ENCODE measurements at places on chromosomes 16 and 17.
A peak's percentile ranks its signal among the peaks of the same experiment; 100 is the strongest.

DNA sequence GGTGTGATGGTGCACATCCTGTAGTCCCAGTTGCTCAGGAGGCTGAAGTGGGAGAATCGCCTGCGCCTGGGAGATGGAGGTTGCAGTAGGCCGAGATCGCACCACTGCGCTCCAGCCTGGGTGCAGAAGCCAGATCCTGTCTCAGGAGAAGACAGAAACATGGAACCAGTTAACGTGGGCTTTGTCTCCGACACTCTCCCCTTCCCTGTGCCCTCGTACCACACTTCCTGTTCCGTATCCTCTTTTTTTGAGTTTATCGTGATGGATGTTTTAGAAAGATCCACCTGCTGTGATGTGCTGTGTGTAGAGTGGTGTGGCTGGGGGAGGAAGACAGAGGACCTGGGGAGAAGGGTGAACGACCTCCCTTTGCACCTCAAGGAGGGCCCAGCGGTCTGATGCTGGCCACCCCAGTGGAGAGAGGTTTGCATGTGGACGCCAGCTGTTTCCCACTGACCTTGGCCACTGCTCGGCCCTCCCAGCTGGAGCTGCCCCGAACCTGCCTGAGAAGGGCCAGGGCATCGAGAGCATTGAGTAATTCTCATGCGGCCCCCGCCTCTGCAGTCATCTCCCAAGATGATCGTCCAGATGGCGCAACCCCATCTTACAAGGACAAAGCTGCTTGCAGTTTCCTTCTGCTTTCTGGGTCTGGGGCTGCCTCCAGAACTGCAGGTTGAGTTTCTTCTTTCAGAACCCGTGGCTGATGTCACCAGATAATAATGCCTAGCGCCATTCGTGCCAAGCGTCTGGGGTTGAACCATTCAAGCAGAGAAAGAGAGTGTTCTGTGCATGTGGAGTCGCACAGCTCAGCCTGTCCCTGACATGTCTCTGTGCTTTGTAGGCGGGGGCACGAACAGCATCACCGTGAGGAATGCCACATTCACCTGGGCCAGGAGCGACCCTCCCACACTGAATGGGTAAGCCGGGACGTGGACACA is 126.3 kb downstream of the ABCC1 start:
- no peak for DNase-seq

GRCh38 chr17:55157165-55157564 is 107.6 kb upstream of the HLF start:
- peak; percentile 19 for DNase-seq

DNA sequence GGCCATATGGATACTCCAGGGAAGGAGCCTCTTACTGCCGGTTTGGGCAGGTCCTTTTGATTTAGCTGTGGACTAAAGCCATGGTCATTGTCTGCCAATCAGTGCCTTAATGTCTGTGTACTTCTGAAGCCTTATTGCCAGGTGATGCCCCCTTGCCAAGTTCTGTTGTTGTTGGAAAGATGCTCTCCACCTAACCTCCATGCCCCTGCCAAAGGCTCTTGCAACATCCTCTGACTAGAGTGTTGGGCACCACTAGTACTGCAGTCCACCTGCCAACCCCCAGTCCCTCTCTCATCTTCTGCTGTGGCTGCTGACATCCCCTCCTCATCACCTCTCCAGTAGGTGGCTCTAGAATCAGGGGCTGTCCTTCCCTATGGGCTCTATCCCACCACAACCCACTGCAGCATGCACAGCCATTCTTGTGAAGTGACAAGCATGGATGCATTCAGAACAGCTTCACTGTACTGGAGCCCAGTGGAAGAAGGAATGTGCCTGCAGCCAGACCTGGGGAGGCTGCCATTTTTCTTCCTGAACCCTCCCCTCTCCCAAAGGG is 375.3 kb upstream of the CDH5 start:
- no peak for DNase-seq

DNA sequence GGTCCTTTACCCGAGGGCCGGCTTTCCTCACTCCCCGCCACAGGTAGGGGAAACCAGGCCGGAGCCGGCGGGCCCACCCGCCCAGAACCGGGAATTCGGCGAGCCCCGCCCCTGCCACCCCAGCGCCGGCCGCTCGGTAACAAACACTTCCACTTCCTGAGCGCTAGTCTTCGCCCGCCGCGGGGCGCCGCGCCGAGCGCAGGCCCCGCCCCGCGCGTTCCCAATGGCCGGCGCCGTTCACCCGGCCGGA is 224 bp upstream of the NHERF1 start:
- DNase-seq, result no peak

GRCh38 chr16:8660841-8661301 is 13.5 kb upstream of the ABAT start:
- DNase-seq, result peak; percentile 79

- peak; percentile 63 for DNase-seq
These were observed 121.2 kb downstream of the ANKFN1 start for GRCh38 chr17:56274491-56274890.

DNA sequence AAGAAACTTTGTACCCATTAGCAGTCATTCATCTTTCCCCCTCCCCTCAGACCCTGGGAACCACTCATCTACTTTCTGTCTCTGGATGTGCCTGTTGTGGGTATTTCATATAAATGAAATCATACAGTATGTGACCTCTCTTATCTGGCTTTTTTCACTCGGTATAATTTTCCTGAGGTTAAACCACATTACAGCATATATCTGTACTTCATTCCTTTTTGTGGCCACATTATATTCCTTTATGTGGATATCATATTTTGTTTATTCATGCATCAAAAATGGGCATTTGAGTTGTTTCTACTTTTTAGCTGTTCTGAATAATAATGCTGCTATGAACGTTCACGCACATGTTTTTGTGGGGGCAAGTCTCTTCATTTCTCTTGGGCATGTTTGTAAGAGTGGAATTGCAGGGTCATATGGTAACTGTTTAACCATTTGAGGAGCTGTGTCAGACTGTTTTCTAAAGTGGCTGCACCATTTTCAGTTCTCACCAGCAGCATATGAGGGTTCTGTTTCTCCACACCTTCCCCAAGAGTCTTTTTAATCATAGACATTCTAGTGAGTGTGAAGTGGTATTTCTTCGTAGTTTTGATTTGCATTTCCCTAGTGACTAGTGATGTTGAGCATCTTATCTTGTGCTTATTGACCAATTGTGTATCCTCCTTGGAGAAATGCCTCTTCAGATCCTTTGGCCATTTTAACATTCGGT is 3.8 kb downstream of the SNX29 start:
- DNase-seq, result no peak

DNA sequence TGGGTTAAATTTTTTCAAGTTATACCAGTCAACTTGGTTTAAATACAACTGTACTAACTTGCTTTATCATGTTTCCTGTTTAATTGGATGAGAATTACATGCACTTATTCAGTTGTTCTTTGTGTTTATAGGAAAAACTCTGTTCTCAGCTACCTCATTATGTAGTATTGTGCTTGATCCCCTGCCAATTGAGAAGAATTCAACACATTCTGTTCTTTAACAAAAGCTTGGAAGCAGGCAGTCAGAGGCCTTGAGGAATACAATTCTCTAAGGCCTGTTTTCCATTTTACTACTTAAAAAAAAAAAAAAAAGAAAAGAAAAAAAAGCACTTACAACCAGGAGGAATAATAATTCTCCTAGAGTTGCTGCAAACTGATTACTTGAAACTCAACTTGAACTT is 60.6 kb upstream of the CMIP start:
- no peak for DNase-seq

- DNase-seq, result peak; percentile 73
These were observed 850 bp downstream of the PPM1E start for GRCh38 chr17:58756246-58757161.

DNA sequence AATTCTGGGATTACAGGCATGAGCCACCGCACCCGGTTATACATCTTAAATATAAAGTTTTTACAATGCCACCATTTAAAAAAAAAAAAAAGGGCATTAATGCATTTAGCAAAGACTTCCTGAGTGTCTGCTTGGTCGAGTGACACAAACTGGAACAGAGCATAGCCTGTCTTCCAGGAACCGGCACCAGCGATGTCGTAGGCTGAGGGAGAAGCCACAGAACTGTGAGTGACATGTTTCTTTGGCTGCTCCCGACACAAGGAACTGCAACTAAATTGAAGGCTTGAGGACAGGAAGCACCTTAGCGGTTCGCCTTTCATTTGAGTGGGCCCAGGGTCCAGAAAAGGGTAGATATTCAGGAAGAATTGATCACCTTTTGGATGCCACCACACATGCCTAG is 717.8 kb downstream of the MAF start:
- DNase-seq, result no peak

GRCh38 chr17:63611354-63611753 is 10.7 kb downstream of the TACO1 start:
- DNase-seq, result no peak

GRCh38 chr17:49822829-49823228 is 25.0 kb downstream of the TAC4 start:
- no peak for DNase-seq

DNA sequence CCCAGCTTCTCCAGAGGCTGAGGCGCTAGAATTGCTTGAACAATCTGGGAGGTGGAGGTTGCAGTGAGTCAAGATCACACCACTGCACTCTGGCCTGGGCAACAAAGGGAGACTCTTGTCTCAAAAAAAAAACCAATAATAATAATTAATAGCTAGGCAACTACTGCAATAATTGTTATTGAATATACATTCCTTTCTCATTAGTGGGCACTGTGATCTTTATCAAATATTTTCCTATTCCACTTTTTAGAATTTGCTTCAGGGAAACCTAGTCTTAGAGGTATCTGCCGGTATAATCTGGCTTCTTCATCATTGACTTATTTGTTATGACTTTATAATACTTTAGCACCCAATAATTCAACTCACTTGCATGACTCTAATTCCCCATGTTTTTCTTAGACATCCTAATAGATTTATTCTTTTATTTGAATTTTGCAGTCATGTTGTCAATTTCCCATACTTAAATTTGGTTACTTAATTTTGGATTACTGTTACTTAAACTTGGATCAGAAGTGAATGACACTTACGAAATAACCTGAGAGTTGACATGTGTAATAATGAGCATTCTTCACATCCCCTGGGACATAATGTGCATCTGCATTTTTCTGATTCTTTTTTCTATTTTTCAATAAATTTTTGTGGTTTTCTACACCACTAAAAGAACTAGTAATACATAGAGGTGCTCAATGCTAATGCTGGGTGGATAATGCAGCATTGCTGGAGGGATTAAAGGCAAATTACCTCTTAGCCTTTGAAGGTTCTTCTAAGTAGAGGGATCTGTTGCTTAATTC is 25.0 kb upstream of the KCNJ16 start:
- DNase-seq, result no peak

- no peak for DNase-seq
These were observed 78.8 kb downstream of the WIPI1 start for GRCh38 chr17:68378268-68379176.

DNA sequence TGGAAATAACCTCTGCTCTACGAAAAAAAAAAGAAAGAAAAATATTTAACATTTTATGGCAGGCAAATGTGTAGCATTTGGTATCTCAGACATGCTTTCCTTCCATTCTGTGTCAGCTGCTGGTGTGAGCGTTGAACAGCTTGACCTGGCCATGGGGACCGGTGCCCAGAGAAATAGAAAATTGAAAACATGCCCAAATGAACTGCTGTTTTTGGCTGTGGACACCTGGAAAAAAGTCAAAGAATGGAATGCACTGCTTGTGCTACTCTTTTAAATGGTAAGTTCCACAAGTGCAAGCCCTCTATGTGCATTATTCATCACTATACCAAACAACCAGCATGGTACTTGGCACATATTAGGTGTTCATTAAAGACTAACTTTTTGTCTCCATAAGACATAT is 127.2 kb downstream of the CDH8 start:
- DNase-seq, result no peak

- DNase-seq, result no peak
These were observed 782.4 kb upstream of the SOX9 start for GRCh38 chr17:71338396-71338795.

DNA sequence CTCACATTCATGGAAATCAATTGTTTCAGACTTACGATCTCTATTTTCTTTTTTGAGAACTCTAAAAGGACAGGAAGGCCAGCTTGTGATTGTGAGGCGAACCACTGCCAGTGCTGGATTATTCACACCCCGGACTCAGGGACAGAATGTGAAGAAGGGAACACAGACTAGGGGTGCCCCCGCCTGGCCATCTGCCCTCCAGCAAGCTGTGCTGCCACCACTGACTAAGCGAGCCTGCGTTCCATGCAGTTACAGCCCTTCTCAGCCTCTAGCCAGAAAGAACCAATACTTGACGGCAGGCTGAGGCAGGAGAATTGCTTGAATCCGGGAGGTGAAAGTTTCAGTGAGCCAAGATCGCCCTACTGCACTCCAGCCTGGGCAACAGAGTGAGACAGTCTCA is 2.8 kb downstream of the HAGH start:
- no peak for DNase-seq

DNA sequence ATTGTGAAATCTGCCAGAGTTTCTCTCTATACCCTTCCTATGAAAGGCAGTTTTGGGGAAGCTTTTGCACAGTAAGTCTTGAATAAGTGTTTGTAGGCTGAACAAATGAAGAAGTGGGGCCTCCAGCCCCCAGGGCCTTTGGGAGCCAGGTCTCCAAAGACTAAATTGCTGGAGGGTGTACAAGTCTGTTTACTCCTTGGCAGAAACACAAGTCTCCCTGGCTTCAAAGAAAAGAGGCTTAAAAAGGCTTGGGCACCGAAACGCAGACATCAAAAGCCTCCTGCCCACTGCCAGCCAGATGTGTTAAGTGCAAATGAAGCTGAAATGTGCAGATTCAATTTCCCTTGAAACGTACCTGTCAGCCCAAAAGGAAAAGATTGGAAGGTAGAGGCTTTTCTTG is 146.3 kb downstream of the TMEM132E start:
- no peak for DNase-seq

DNA sequence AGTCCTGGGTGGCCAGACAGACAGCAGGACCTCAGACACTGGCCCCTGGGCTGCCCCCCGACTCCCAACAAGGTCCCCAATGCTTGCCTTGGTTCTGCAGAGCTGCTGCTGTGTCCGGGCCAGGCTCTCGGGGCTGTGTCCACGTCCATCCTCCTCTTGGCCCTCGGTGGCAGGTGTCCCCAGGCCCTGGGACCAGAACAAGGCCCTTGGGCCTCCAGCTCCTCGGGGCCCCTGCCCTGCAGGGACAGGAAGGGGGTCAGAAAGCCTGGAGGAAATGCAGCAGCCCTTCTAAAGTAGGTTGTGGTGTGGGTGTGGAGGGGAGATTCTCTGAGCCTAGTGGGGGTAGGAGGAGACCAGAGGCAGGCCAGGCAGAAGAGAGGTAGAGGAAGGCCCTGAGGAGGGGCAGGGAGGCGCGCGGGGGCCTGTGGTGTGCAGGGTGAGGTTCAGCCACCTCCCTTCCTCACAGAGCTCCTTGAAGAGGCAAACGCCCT is 2.5 kb upstream of the AXIN1 start:
- no peak for DNase-seq

- DNase-seq, result no peak
These were observed 140.5 kb downstream of the SSH2 start for GRCh38 chr17:29789196-29790170.
